ENCODE measurements at places on chromosomes 3 and 15.

DNA sequence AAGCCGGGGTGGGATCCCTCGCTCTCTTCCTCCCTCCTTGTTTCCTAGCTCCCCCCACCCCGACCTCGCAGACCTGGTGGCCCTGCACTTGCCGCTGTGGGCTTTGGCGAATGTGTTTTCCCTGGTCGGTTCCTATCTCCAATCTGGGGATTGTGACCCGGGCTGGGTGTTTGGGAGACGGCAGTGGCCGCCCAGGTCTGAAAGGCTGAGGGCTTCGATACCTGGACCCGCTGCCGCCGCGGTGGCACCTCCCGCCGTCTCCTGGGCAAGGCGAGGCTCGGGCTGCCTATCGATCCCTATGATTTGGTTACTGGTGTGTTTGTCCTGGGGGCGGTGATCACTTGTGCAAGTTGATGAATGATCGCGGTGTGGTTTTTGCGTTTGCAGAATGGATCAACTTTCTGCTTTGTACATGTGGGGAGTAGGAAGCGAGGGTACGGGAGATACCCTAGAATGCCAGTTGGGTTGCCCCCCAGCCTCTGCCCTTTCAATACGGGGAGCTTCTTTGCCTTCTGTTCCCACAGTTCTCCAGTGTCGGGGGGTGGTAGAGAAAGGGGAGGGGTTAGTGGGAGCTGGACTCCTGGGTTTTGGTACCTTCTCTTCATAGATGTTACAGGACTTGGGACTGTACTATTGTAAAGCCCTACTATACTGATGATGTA, 3.0 kb downstream of the BBX start:
- DNase-seq = no peak

DNA sequence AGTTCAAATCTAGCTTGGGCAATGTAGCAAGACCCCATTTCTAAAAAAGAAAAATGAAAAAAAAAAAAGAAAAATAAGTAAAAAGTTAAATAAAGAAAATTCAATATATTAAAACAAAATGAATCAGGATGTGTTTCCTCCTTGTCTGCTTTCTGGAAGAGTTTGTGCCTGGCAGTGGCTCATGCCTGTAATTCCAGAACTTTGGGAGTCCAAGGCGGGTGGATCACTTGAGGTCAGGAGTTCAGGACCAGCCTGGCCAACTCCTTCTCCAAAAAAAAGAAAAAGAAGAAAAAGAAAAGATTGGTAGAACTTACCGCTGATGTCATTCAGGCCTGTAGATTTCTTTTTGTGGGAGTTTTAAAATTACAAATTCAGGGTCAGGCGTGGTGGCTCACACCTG, 36.8 kb downstream of the DAG1 start:
- no peak for DNase-seq

- DNase-seq = no peak
These were observed 69.9 kb downstream of the FILIP1L start for GRCh38 chr3:100044369-100044768.

GRCh38 chr3:160806094-160806493, 50.1 kb downstream of the PPM1L start:
- no peak for DNase-seq

DNA sequence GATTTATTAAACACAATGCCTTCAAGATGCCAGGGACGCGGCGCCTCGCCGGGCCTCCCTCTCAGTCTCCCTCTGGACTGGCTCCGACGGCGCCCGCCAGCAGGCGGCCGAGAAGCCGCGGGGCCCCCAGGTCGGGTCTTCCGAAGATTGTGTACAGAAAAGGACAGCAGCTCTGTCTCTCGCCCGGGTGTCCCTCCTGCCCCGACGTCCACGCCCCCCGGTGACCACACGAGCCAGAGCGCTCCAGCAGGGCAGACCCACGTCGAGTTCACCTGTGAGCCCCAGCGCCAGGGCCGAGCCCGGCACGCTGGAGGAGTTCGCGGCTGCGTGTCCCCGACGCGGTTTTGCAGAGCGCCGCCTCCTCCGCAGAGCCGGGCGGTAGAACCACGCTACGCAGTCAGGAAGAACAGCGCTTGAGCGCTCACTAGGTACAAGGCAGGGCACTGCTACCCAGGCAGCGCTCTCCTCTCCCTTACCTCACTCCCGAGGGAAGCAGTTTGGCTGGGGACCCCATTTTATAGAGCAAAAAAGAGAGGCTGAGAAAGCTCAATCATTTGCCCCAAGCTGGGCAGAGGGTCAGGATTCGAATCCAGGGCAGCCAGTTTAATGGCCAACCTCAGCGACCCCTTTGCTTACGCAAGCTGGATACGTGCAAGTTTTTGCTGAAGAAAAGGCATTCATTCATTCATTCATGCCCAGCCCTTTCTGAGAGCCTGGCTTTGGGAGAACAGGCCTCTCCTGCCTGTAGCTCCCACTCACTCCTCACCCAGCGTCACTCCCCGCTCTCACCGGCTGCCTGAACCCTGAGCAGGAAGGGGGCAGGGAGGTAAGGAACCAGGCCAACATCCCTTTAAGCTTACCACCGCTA, 3.0 kb upstream of the TLE3 start:
- no peak for DNase-seq

DNA sequence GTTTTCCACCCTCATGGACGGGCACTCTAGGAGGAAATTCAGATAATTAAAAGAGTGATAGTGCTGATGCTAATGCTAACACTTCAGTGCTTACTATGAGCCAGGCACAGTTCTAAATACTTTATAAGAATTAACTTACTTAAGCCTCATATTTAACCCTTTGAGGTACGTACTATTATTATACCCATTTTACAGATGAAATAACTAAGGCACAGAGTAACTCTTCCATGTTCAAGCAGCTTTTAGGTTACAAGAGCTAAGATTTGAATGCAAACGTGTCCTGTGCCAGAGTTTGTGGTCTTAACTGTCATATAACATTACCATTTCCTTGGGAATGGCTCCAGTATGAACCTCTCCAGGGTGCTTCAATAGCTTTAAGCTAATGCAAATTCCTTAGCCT, 114.7 kb upstream of the PRR23C start:
- DNase-seq = no peak

DNA sequence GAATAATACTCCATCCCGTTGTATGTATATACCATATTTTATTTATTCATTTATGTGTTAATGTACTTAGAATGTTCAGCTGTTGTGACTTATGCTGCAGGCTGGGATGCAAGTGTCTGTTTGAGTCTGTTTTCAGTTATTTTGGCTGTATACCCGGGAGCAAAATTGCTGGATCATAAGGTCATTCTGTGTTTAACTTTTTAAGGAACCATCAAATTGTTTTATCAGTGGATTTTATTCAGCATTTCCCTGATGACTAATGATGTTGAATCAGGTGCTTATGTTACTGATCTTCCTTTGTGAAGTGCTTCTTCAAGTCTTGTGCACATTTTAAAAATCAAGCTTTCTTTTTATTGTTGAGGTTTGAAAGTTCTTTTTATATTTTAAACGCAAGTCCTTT, 118.1 kb downstream of the SLC25A26 start:
- no peak for DNase-seq

DNA sequence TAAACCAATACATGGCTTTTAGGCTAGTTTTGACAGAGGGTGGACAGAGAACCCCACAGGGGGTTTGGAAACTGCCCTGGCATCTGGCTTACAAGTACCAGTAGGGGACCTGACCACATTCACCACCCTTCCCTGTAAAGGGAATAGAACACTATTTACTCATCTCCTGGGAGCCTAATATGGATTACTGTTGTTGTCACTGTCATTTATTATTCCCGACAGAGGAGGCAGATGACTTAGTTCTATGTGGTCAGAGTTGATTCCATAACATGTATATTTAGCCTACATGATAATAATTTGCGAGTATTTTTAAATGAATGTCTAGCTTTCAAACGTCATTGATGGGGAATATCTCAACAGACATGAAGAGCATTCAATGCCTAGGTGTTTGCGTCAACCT, 15.9 kb downstream of the ZBTB38 start:
- DNase-seq = no peak

DNA sequence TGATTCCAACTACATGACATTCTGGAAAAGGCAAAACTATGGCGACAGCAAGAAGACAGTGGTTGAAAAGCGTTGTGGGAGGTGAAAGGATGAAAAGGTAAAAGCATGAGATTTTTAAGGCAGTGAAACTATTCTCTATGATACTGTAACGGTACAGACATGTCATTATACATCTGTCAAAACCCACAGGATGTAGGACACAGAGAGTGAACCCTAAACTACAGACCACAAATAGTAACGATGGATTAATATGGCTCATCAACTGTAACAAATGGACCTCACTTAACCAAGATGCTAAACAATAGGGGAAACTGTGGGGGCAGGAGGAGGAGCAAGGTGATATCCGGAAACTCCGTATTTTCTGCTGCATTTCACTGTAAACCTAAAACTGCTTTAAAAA, 39.1 kb downstream of the MYO9A start:
- no peak for DNase-seq

GRCh38 chr3:52061121-52061910, 4.9 kb upstream of the DUSP7 start:
- DNase-seq = no peak

DNA sequence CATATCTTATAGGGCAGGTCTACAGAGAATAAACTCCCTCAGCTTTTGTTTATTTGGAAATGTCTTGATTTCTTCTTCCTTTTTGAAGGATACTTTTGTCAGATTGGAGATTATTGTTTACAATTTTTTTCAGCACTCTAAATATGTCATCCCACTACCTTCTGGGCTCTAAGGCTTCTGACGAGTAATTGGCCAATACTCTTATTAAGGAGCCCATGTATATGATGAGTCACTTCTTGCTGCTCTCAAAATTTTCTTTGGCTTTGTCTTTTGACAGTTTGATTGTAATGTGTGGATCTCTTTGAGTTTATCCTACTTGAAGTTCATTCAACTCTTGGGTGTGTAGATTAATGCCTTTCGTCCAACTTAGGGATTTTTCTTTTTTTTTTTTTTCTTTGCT, 28.9 kb upstream of the CD200R1L start:
- DNase-seq = no peak

DNA sequence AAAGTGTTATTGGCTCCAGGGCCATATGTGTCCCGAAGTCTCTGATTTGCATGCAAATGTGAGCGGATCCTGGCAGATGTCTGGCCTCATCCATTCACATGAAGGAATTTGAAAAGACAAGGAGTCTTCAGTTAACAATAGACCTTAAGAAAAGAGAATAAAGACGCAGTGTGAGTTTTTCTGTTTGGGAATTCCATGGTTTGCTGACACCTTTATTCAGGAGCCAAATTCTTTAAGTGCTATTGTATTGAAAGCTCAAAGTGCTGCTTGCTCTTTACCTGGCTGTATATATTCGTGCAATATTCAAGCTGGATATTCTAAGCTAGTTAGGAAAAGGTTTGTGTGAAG, 2.2 kb downstream of the LRRN1 start:
- DNase-seq = no peak

DNA sequence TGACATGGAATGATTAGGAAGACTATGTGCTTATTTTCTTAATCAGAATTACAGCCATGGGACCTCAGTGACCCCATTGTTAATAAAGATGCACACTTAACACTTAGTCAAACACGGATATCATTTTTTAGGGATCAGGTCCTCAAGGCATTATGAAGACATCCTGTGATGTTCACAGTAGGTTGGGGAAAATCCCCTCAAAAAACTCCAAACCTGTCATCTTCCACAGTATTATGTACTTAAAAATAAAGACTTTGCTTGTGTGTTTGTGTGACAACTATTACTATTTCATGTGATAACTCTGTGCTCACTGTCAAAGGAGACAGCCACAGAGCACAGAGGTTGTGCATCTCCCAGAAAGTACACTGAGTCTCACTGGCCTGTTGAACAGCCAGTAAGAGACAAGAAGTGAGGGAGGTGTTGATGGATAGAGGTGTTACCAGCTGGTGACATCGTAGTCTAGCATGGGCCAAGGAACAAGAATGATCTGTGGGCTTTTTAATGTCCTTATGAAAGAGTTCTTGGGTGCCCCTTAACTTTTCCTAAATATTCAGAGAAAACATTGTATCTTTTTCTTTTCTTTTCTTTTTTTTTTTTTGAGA, 18.0 kb downstream of the CHST2 start:
- DNase-seq = no peak

- no peak for DNase-seq
These were observed 60.4 kb upstream of the PRSS50 start for GRCh38 chr3:46778101-46778500.
